Aorta (tissue), 5 donors: ENCODE measurements at places on chromosomes 11 and 22.

- DNase-seq: no peak
Measured at GRCh38 chr11:121996574-121996973, 119.4 kb downstream of the BLID start.

GRCh38 chr11:1073261-1073724, 1.4 kb upstream of the MUC2 start:
- DNase-seq: peak; percentile 77

- no peak for DNase-seq
Measured at GRCh38 chr11:73321604-73322381, 13.7 kb downstream of the ARHGEF17 start.

- DNase-seq: no peak
Measured at GRCh38 chr11:92964471-92964870, 5.0 kb upstream of the MTNR1B start.

DNA sequence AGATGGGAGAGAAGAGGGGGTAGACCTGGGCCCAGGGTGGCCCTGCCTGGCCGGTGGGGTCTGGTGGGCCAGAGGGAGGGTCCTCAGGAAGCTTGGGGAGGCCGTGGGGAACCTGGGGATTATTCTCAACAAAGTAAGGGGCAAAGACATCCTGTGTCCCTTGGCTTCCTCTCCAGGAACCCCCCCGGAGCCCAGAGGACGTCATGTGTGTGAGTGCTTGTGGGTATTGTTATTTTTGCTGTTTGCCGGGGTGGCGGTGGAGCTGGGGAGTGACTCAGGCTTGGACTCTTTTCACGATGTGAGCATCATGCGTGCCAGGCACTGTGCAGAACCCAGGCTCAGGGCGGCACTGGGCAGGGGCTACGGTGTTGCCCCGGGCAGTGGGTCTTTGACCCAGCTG, 982 bp upstream of the SHANK3 start:
- no peak for DNase-seq

DNA sequence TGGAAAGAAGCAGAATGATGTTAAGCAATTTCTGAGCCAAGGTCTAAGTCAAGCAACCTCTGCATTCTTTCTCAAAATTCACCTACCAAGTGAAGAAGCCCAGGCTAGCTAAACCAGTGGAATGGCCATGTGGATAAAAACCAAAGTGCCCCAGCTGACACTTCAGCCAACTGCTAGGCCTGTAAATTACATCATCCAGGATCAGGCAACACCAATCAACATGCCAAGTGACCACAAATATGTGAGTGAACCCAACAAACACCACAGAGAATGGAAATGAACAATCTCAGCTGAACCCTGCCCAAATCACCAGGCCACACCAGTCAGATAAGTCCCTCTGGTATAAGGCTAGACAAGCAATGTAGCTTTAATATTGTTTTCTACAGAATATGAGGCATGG, 25.1 kb upstream of the FJX1 start:
- DNase-seq: no peak

GRCh38 chr11:134838708-134839107, 426.7 kb upstream of the B3GAT1 start:
- DNase-seq: no peak

GRCh38 chr22:22164541-22165272, 79.9 kb upstream of the VPREB1 start:
- no peak for DNase-seq

DNA sequence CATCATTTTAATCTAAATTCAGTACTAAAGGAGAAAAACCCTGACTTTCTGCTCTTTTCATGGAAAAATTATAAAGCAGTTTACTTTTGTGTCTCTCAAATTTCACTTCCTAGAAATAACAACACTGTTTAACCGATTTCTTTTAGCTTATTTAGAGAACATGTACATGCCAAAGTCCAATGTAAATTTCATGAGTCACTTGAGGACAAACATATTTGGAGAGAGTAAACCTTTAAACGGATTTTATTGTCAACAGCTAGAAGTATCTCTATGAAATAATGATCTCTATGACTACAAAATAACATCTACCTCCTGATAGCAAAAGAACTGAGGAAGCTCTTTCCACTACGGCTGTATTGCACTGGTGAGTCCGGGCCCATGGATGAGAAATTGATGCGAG, 46.3 kb upstream of the SLC22A25 start:
- no peak for DNase-seq

DNA sequence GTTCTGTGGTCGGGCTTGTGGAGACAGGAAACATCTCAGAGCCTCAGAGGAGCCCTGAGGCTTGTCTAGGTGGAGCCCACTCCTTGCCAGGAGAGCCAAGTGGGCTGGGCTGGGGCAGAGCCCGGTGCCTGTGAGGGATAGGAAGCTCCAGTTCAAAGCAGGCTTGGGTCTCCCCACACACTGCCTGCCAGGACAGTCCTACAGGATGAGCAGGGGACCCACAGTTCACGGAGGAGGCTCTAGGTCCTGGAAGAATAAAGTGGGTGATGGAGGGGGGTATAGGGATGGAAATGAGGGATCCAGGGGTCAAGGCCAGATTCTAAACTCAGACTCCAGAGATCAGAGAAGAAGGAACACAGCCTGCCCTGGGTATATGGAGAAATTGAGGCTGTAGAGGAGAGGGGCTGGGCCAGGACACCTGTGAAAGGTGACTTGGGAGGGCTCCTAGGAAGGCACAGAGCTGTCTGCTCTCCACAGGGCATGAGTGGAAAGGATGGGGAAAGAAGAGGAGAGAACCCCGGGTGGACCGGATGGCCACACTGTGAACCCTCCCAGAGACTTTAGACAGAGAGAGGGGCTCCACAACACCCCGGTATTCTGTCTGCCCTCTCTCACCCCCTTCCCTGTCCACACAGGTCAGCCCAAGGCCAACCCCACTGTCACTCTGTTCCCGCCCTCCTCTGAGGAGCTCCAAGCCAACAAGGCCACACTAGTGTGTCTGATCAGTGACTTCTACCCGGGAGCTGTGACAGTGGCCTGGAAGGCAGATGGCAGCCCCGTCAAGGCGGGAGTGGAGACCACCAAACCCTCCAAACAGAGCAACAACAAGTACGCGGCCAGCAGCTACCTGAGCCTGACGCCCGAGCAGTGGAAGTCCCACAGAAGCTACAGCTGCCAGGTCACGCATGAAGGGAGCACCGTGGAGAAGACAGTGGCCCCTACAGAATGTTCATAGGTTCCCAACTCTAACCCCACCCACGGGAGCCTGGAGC, 7.4 kb downstream of the IGLL5 start:
- DNase-seq: no peak

GRCh38 chr22:18029686-18030267, 5.4 kb upstream of the MICAL3 start:
- DNase-seq: no peak

DNA sequence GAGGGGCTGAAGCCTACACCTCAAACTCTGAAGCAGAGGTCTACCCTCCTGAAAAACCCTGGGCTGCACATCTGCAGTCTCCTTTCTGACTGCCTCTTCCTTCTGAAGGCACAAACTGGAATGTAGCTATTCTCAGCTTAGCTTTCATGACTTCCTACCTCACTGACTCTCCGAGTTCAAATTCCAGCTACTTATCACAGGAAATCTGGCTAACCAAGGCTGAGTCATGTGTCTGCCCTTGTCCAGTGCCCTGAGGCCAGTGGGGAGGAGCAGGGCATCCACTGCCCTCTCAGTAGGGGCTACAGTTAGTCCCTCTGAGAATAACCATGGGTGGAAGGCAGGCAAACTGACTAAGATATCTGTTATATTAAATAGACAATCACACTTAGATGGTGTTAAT, 29.2 kb downstream of the PDGFD start:
- no peak for DNase-seq

- no peak for DNase-seq
Measured at GRCh38 chr22:47814474-47814873, 1052.0 kb downstream of the TBC1D22A start.

DNA sequence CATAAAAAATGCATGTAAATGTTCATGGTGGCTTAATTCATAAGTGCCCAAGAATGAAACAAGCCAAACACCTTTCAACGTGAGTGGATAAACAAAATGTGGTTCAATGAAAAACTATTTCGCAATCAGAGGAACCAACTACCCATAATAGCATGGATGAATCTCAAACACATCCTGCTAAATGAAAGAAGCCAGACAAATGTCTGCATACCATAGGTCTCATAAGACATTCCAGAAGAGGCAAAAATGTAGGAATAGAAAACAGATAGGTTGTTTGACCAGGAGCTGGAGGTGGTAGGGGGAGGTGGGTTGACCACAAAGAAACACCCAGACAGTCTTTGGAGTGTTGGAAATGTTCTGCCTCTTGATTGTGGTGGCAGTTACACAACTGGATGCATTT, 13.2 kb upstream of the OSBPL5 start:
- DNase-seq: no peak

GRCh38 chr11:120256178-120256577, 16.2 kb downstream of the POU2F3 start:
- DNase-seq: no peak

DNA sequence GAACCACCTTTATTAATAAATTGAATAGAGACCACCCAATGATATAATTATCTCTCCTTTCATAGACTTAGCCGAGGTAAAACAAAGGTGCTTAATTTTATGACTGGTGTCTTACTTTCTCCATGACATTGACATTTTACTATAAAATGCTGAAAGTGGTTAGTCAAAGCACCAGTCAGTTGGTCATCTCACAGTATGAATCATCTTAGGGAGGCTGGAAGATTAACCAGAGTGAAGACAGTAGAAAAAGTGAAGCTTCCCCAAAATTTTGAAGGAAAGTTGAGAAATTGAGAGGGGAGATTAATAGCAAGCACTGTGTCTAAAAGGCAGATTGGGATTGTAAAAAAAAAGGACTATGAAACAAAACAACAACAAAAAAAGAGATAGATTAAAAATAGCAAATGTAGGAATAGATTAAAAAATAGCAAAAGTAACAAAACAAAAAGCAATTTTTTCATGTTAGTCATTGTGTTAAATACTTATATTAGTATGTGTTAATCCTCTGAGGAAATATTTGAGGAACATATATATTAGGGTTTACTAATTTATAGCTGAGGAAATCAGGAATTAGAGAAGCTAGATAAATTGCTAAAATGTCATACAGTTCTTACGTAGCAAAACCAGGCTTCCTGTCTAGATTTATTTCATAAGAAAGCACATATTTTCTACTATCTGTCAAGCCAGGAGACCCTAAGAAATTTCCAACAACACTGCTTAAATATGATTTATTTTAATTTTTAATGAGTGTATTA, 557.3 kb upstream of the ANO5 start:
- DNase-seq: no peak

DNA sequence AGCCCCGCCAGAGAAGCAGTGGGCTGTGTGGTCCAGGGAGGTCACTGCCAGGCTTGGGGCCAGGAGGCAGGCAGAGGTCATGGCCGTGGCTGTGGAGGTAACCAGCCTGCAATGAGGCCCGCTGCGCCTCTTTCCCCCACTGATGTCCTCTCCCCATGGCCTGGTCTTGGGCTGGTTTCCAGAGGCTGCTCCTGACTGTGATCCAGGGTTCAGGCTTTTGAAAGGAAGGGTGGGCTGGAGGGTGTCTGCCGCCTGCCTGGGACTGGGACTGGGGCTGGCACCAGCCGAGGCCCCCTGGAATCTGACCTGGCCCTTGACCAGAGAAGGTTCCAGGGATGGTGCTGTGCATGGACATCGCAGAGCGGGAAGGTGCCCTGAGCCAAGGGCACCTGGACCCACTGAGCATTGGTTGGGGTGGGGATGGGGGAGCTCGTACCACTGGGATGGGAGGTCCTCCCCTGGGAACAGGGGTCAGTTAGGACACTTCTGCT, 59.6 kb upstream of the THY1 start:
- DNase-seq: no peak

DNA sequence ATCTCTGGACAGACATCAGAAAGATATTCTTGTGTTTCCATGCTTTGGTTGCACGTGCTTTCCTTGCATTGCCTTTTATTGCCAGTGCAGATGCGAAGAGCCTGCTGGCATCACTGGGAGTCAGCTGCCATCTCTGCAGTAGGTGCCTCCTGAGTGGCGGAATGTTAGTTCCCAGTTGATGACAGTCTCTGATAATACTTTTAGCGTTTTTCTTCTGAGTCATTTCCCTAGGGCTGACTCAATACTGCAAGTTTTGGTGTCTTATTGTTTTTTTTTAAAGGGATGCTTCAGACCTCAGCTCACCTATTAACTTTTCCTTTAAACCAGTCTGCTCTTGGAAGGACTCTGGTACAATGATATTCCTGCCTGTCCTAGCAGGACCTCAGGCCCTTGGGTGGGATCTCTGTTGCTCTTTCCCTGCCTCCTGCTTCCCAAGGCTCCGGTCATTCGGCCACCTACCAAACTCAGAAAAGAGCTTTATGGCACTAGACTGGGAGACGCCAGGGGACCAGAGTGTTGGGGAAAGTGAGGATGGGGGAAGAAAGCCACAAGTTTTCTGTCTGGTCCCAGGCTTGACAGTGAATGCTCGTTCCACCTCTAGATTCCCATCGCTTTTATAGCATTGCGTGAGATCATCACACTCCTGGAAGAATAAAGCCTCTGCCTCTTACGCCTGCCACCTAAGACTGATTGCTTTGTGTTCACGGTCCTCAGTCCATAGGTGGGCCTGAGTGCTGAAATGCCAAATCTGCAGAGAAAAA, 308.7 kb downstream of the DDX10 start:
- DNase-seq: no peak

GRCh38 chr11:47078751-47079521, 97.7 kb downstream of the ARFGAP2 start:
- no peak for DNase-seq

DNA sequence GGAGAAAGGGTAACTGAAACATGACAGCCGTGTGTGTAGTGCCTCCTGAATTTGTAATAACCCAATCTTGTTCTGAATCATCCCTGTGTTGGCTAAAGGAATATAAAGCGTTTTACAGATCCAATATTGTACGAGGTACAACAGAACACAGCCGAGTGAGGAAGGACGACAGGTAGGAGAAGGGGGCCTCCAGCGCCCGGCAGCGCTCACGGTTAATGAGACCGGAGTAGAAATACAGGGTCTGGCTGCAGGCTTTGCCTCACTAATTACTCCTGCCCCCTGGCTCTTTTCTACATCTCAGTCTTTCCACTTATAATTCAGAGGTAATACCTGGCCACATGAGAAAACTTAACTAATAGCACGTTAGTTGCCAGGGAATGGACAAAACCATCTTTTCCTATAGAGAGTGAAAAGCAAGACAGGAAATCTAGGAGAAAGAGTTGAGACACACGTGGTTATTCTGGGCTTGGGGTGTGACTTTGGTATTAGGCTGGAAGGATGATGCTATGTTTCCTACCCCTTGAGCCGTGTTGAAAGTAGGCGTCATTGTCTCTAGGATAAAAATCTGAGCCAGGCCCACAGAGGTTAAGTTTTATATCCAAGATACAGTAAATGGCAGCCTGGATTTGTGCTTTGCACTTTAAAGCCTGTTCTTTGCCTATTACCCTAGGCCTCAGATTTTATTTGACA, 54.1 kb downstream of the GRIK4 start:
- no peak for DNase-seq

DNA sequence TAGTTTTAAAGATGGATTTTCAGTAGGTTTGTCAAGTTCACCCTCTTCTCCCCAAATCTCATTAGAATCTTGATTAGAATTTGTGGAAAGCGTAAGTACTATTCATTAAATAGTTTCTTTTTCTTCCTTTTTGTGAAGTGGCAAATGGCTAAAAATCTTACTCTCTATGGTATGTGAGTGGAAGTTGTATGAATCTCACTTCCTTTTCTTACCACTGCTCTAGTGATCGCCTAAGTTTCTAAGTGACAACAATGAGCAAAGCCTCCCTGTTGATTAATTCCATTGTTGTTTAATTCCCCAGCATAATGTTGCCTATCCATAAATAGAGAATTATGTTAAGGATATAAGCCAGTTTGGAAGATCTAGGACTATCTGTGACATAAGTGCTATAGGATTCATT, 82.7 kb downstream of the PGR start:
- no peak for DNase-seq

GRCh38 chr11:68741463-68741862, 9.9 kb downstream of the TESMIN start:
- DNase-seq: no peak
